Stimulated activated CD4-positive, alpha-beta T cell treated with anti-CD3 and anti-CD28 coated beads, Interleukin-2, amount 100 ng/mL, for 4 hours (primary cell): ENCODE measurements at places on chromosomes 7 and 10.

GRCh38 chr10:96664563-96664962 lies 55.8 kb downstream of the PIK3AP1 start:
- DNase-seq: no peak

DNA sequence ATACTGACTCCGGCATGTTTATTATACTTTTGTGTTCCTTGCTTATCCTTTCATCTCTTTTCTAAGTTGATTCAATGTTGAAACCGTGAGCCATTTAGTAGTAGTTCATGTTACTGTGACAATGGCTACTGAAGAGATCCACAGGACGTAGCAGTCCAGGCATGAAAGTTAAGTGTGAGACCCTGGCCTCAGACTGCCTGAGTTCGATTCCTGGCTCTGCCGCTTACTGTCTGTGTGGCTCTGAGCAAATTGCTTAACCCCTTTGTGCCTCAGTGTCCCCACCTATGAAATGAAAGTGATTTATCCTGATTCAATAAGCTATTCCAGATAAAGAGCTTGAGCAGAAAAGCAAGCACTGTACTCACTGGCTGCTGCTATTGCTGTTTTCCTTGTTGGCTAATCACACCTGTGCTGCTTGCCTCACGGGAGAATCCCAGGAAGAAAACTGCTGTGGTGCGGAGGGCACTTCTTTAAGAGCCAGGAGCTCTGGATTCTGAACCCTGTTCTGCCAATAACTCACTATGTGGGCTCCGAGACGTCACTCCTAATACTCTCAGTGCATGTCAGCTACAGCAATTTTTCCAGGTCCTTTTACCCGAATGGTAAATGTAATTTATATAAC lies 38.4 kb downstream of the PNLIPRP2 start:
- DNase-seq: no peak

GRCh38 chr10:83078160-83078559 lies 1061.1 kb upstream of the GHITM start:
- no peak for DNase-seq

DNA sequence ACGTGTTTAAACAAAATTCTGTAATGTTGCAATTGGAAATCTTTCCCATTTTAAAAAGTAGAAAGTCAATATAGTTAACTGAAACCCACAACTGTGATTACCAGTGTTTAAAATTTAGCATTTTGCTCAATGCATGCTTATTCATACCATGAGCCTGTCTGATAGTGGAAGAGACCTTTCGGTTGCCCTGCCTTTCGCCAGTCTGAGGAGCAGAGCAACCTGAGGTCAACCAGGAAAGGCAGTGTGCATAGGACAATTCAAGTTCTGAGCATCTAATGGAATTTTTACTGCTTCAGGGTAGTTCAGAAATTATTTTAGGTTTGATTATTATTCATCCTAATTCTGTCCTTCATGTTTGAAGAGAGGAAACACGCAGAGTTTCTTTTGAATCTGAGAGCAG lies 100.8 kb downstream of the CUBN start:
- DNase-seq: no peak

DNA sequence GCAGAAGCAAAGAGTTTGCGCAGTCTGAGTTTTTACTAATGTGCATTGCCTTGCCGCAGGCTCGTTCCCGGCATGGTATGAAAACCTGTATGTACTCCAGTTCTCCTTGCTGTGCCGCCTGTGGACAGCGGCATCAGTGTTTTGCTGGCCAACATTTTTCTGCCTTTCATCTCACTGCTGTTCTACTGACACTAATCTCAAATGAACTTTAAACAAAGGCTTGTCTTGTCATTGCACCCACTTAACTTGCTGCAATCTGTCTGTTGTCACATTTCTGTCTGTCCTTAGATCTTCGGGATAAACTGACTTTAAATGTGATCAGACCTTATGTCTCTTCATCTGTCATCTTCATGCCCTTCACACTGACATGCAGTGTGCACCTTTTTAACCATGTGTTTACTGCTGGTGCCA lies 71.7 kb upstream of the ZNRF2 start:
- no peak for DNase-seq

GRCh38 chr7:117800406-117800805 lies 72.8 kb downstream of the CTTNBP2 start:
- DNase-seq: no peak

DNA sequence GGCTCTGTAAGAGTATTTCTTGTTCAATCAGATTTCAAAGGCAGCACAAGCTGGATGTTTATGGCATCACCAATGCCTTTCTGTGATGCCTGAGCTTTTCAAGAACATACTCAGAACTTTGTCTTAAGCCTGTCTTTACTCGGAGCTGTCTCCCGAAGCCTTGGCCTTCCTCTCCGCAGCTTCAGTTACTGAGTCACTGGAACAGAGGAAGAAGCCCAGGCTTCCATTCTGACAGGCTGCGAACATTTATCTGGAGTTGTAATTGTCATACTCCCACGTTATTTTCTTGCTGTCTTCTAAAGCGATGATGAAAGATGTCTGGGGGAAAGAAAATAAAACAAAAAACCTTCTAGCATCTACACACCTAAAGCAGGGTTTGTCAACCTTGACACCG lies 43.9 kb downstream of the GRK5 start:
- DNase-seq: no peak

GRCh38 chr10:59536167-59537014 lies 173.3 kb downstream of the SLC16A9 start:
- no peak for DNase-seq

DNA sequence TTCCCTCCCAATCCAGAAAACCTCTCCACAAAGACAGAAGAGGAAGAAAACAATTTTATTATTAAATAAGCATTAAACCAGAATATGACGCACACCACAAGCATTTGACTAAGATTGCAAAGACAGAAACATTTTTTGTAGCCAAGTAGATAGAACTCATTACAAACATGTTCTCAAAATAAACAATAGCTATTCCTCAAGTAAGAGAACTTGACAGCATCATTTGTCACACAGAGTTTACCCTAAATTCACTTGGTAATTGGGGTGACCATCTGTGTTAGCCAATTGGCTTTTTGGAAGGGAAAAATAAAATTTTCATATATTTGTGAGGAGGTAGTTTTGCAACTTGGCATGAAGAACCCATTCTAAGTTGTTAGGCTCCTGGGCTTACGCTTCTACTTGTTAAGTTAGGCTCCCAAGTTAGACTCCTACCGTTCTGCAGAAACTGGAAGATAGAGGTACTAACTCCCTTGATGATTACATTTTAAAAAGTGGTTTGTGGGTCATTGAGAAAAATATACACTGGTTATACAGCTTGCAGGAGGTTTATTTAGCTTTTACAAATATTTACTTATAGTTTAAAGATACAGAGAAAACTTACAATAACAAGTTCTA lies 618.6 kb upstream of the CNTNAP2 start:
- no peak for DNase-seq

- no peak for DNase-seq
Measured at GRCh38 chr7:138843632-138844580, 45.9 kb upstream of the ATP6V0A4 start.

- no peak for DNase-seq
Measured at GRCh38 chr10:102644066-102644645, at the start of gene TRIM8. Gene TRIM8 (plus strand): TSS chr10:102644479. CDS start chr10:102644618, 139 bp downstream.

DNA sequence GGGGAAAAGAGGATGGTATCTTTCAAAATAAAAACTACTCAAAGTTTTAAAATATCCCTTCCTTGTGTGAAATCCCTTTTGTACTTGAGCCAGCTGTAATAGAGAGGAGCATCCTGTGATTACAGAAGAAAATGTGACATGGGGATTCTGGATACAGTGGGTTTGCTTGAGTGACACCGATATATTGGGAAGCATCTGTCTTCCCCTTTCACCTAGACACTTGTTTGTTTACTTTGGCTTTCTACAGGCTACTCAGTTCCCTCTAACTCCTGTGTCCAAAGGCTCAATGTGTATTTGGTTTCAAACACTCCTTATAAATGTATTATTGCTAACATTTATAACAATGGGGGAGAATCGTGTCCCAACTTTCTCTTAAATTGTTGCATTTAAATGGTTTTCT lies 24.4 kb downstream of the CPED1 start:
- DNase-seq: no peak

GRCh38 chr7:107302250-107302847 lies 133.5 kb downstream of the HBP1 start:
- DNase-seq: no peak

DNA sequence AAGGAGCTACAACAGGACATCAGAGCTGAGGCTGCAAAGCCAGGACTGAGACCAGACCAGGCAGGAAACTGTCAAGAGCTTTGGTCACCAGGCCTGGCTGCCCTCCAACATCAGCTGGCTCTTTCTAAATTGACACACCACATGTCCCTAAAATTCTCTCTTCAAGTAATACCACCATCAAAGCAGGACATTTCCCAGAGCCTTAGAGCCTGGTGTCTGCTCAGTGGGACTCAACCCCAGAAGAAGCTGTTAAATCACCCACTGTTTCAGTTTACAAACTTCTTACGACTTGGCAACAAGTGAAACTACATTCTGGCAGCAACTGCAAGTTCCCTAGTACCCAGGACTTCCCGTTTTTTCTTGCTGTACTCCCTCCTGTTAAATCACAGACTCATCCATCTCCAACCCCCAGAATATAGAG lies 3.8 kb upstream of the IL6 start:
- DNase-seq: no peak

DNA sequence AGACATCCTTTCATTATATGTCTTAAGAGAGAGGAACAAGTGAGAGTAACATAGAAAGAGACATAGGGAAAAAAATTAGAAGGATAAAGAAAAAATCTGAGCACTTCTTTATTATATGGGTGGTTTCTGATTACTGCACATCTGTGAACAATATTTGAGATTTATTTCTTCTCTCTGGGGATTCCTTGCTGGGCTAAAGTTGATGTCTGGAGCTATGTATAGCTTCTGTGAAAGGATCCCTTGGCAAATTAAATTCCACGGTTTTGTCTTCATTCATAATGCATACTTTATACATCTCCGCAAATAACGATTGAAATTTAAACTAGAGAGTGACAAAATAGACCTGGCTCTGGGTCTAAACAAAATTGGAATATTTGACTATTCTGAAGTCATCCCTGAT lies 232.2 kb upstream of the CTBP2 start:
- DNase-seq: no peak

DNA sequence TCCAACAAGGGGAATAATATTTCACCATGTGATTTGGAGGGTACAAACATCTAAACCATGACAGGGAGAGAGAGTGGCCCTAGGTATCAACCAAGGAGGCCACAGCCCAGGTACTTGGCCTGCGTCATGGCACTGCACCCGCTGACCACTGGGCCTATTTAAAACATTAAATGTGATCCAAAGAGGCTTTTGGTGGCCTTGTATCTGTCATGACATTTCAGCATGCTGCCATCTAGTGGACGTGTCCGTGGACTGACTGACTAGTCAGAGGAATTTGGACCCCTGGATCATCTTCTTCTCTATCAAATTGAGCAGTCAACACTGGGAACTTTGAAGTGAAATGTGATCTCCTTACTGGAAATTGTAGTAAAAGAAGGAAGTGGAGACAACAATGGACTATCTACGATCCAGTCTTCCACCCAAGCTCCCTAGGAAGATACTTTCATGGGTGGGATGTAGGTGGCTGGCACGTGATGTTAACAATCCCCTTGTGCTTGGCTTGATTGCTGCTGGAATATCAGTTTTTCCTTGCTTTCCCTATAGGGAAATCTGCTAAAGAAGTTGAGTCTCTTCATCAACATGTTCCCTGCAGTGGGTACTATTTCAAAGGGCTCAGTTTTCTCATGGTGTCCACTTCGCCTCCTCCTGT lies 24.6 kb upstream of the ITGA8 start:
- peak; percentile 9 for DNase-seq

DNA sequence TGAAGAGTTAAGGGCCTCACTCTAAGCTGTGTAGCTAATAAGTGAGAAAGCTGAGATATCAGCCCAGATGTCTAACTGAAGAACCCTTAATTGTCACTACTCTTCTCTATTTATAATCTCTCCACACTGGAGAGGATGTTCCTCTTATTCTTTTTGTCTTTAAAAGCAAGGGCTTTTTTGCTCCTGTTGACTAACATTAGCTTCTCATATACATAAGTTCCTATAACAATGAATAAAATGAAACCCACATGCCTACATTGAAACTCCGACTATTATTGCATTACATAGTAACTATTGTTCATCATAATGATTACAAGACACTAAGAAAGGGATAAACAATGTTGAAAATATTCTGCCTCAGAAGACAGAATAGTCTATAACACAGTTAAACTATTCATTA lies 67.1 kb downstream of the GNAT3 start:
- no peak for DNase-seq

DNA sequence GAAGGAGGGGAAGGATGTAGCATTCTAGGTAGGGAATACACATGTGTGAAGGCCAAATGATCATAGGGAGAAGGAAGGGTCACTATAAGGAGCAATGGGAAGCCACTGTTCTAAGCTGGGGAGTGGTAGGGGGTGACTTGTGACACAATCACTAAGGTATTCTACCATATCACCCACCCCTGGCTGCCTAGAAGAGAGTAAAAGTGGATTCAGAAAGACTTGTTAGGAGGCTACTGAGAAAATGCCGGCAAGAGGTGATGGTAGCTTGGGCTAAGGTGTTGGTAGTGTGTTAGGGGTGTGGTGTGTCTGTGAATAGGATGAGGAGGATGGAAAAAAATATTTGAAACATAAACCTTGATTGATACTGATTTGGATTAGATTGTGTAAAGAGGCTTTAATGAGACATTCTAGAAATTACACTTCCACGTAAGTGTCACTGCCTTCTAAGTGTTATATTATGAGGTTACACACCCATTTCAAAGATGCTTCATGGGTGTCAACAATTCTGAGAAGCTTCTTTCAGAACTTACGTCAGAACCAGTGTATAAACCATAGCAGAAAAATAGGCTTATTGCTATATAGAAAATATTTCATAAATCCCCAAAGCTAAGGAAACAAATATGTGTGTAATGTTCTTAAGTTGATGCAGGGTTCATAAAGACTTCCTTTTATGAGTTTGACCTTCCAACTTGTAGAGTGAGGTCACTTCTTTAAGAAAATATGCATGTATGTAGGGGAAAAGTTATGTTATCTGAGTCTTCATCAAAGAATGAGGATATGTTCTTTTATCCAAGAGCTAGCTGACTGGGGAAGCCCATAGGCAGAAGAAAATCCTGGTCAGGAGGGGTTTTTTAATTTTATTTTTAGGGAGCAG lies 5.6 kb upstream of the BPGM start:
- no peak for DNase-seq

DNA sequence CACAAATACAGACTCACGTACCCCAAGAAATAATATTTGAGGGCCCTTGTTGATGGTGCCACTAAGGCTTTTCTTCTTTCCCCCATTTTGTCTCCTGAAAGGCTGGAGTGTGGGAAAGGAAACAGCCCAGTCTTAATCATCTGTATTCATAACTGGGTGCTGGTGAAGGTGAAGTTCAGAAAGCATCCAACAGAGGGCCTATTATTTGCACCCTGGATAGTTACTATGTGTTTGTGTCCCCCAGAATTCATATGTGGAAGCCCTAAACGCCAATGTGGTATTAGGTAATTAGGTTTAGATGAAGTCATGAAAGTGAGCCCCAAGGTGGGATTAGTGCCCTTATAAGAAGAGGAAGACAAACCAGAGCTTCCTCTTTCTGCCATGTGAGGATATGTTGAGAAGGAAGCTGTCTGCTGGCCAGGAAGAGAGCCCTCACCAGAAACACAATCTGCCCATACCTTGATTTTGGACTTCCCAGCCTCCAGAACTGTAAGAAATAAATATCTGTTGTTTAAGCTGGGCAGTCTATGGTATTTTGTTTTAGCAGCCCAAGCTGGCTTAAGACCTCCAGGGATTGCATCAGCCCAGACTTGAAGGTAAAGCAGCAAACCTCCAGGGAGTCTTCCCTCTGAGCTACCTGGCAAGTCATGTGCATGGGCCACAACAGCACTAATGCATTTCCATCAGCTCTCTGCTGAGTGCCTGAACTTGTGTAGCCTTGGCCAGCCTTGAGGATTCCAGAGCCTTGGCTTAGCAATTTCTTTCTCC lies 90.0 kb upstream of the ADRB1 start:
- DNase-seq: no peak

GRCh38 chr10:91575044-91575610 lies 57.7 kb downstream of the PPP1R3C start:
- DNase-seq: no peak
